ENCODE measurements at places on chromosomes 7 and 10.

GRCh38 chr7:158414002-158414401, 173.6 kb downstream of the PTPRN2 start:
- DNase-seq, result no peak

DNA sequence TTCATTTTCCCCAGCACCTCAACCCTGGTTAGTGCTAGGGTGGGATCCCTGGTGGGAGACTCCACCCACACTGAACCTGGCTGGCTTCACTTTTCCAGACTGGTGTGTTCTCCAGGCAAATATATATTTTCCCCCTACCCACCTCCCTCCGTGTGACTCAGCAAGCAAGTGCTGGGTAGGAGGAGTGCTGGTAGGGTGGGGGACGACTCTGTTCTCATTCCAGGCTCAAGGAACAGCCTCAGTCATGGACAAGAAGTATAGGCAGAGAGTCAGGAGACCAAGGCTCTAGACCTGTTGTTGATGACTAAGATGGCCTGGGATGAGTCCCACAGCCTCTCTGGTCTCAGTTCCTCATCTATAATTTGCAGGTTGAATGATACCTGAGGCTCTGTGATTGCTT, 328.1 kb downstream of the KCNMA1 start:
- DNase-seq, result no peak

DNA sequence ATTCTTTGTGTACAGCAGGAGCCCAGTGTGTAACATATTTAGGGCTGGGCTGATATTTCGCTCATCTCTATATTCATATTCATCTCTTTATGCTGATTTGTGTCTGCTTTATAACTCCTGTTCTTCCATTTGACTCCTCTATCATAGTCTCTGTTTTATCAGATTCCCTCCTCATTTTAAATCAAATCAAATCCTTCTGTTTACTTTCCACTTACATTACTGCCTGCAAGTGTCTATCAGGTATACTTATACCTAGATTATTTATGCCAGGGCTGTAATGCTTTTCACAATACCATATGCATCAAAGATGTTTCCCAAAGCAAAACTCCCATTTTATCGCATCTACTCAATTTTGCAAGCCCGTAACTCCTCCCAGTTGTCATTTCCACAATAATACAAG, 990.7 kb downstream of the SORCS1 start:
- no peak for DNase-seq

GRCh38 chr7:157476201-157476600, 139.4 kb downstream of the DNAJB6 start:
- DNase-seq, result no peak

DNA sequence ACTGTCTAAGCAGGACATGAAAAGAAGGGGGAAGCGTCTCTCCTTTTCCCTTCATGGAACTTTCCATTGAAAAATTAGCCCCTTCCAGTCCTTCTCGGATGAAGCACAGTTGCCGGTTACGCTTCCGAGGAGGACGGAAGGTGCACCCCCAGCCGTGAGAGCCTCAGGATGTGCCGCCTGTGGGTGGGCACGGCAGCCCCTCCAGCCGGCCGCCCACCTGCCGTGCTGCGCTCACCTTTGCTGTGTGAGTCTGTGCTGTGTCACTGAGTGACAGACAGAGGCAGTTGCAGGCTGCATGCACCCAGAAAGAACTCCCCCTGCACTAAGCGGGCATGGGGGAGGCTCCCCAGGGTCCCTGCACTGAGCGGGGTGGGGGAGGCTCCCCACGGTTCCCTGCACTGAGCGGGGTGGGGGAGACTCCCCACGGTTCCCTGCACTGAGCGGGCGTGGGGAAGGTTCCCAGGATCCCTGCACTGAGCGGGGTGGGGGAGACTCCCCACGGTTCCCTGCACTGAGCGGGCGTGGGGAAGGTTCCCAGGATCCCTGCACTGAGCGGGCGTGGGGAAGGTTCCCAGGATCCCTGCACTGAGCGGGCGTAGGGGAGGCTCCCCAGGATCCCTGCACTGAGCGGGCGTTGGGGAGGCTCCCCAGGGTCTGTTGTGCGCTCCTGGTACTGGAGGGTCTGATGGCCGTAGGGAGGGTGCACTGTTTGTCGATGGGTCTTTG, 74.2 kb downstream of the DNAJB6 start:
- DNase-seq, result no peak

GRCh38 chr7:129373651-129374428, 60.4 kb upstream of the STRIP2 start:
- DNase-seq, result no peak

DNA sequence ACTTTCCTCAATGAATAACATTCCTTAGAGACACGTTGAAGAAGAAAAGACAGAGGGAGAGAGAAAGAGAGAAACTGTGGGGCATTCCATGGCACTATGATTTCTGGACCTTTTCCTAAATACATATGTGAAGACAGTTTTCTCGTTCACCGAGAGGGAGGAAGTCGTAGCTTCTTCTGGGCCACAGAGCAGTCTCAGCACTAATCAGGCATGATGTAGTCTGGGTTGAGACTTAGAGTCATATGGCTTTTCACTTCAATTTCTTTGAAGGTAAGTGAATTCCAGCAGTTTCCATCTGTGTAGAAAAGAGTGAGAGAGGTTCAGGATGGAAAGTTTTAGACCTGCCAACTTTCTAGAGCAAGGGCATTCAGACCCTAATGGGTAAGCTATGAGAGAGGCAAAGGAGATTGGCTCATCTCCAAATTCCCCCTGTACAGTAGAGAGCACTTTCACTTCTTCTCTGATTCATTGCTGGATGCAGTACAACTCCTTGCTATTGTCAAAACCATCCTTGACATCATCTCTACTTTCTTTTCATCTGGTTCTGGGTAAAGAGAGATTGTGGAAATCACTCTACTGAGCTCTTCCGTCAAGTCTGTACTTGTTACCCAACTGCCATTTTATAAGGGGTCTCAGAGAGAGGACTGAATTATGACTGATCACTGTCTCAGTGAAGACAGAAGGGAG, 31.5 kb upstream of the OR9A4 start:
- peak; percentile 92 for DNase-seq

DNA sequence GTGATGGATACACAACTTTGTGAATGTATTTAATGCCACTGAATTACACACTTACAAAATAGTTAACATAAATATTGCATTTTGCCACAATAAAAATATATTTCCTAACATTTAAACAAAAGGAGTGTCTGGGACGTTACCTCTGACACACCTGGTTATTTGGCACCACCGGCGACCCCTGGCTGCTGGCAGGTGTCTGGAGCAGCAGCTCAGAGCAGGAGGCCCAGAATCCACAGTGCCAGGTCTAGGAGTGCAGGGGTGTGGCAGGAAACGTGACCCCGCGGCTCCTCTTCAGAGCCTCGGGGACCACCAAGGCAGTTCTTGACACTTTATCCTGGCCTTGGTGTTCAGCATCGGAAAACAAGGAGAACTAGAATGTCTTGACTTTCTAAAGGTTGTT, 46.3 kb downstream of the MGMT start:
- DNase-seq, result no peak

DNA sequence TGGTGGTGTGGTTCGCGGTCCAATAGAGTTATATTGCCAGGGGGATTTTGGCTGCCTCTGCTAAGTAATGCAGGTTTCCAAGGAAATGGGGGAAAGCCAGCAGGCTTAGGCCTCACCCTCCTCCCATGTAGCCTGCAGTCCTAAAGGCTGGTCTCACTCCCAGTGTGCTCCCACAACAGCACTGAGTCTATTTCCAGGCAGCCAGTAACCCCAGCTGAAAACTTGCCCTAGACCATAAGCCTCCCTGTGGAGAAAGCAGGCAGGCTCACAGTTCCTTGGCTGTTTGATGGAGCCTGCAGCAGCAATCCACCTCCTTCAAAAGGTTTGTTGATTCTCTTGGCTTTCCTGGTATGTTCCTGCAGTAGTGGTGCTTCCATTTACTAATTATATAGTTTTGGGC, 220.0 kb upstream of the ZNF804B start:
- DNase-seq, result no peak

DNA sequence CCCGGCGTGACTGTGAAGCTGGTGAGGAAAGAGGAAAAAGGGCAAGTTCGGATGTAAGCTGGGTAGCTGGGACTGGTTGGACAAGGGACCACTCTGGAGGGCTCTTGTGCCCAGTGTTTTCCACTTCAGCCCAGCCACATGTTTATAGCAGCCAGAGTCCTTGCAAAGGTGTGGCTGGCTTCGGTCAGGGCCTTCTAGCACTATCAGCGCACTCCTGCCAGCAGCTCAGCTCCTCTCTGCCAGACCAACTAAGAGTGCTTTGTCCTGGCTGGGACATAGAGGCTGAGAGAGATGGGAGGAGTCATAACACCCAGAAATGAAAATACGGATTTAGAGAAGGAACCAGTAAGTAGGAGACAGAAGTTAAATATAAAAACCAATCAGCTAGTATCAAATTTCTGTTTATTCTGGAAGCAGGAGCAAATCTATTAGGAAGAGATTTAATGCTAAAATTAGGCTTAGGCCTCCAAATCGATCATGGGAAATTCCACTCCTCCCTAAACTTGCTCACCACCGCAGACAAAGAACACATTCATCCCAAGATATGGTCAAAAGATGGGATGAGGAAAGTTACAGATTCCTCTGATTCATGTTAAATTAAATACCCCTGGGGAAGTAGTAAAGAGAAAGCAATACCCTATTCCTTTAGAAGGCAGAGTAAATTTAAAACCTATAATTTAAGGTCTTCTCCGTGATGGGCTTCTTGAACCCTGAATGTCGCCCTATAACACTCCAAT, 135.0 kb downstream of the RALA start:
- no peak for DNase-seq

- DNase-seq, result peak; percentile 11
Observed at GRCh38 chr7:69187824-69188333, 410.4 kb upstream of the AUTS2 start.

DNA sequence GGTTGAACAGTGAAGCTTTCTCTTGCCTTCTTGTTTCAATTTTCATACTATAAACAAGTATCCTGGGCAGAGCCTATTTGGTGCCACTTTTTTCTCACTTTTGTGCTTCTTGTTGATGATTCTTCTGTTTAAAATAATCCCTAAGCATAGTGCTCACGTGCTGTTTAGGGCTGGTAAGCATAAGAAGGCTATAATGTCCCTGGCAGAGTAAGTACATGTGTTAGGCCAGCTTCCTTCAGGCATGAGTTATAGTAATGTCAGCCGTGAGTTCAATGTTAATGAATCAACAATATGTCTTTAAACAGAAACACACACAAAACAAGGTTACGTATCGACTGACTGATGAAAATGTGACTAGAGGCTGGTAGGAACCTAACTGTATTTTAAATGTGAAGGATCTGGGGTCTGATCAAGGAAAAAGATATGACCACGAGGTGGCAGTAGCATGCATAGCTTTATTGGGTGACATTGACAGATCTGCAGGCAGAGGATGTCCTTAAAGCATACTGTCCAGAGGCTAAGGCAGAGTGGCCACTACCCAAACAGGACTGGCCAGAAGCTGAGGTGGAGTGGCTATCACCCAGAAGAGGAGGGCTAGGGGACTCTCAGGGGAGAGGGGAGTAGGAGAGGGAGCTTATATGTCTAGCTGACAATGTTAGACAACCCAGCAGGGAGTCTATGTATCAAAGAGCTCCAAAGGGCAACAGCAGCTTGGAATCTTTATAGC, 113.7 kb downstream of the BRAF start:
- DNase-seq, result peak; percentile 61

GRCh38 chr10:43809211-43809930, 160.7 kb upstream of the ZNF32 start:
- no peak for DNase-seq

DNA sequence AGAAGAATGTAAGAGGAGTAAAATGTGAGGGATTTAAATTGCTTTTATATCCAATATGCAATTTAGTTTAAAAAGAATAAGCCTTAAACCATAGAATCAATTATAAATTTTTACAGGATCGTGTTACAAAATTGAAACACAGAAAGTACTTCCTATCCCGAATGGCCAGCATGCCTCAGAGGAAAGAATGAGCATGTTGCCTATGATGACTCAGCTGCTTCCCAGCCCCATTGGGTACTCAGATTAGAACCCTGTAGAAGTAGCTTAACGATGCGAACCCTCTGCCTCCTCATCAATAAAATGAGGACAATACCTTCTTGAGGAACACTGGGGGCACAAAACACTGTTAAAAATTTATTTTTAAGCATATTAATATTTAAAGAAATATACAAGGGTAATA, 113.4 kb upstream of the CDK1 start:
- peak; percentile 30 for DNase-seq

- DNase-seq, result no peak
Observed at GRCh38 chr7:16174253-16174652, 247.1 kb downstream of the CRPPA start.

DNA sequence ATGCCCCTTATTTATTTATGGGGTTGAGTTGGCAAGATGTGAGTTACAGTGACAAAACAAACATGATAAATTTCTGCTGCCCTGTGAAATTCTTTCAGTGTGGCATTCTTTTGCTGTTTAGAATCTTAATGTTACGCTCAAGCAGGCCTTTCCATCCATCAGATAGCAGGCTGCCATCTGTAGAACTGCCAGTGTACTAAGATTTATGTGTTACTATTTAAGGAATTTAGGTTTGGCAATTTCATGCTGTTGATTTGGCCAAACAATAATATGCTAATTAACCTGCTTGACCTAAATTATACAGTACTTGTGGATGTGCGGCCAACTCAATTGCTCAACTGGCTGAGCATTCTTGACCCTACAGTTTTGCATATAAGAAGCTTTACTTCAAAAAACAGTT, 477.7 kb upstream of the TPK1 start:
- DNase-seq, result no peak

GRCh38 chr10:62972103-62972502, 155.9 kb upstream of the EGR2 start:
- no peak for DNase-seq

DNA sequence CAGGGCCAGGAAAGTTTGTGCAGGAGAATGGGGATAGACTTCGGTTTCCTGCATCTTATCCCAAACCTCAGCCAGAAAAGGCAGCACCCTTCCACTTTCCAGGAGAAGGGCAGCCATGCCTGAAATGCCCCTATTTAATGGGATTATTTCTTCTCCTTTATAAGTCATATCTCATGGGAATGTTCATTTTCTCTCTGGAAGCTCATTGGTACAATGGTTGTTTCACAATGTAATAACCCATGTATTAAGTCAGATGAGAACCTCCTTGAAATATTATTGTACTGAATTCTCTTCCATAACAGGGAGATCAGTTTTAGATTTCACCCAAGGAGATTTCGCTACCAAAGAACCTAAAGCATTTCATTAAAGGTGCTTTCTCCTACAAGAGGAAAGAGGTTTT, 457.5 kb downstream of the KCNMA1 start:
- DNase-seq, result no peak

- no peak for DNase-seq
Observed at GRCh38 chr7:32587411-32587948, 92.2 kb downstream of the AVL9 start.

- DNase-seq, result peak; percentile 70
Observed at GRCh38 chr7:23208316-23208715, 26.5 kb downstream of the NUP42 start.

GRCh38 chr10:127407551-127407950, 141.6 kb upstream of the NPS start:
- DNase-seq, result no peak

Measured in inflammatory macrophage treated with lipopolysaccharide for 4 hours (primary cell).